Dermis blood vessel endothelial cell (primary cell): ENCODE measurements at places on chromosomes 5 and 9. TPM values are rescaled to one million over a fixed set of nuclear protein-coding genes. Genes with fewer than 3 reads are reported as not detected.

- DNase-seq = no peak
Observed at GRCh38 chr9:129079829-129080228, 1.1 kb upstream of the DOLPP1 start.

- DNase-seq = no peak
Observed at GRCh38 chr5:119239119-119239417, 116.8 kb upstream of the TNFAIP8 start.

DNA sequence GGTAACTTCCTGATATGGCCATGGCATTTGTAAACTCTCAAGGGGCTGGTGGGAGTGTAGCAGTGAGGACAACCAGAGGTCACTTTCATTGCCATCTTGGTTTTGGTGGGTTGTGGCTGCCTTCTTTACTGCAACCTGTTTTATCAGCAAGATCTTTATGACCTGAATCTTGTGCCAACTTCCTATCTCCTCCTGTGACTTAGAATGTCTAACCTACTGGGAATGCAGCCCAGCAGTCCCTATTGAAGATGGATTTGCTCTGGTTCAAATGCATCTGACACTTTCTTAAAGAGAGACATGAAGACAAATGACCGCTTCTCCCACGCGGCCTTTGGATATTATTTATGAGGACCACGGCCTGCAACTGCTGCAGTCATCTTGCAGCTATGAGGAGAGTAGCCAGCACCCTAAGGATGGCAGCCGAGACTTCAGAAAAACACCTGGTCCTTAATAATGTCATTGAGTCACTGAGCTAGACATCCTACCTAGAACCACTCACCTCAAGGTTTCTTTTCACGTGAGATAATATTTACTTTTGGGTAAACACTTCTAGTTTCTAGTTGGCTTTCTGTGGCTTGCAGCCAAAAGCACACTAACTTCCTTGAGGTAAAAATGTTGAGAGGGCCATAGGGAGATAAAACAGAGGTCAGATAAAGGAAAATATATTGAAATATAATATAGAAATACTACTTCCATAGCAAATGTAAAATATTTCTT lies 28.2 kb downstream of the CETN3 start:
- no peak for DNase-seq

- no peak for DNase-seq
Observed at GRCh38 chr9:104675611-104676010, 18.7 kb upstream of the OR13D1 start.

DNA sequence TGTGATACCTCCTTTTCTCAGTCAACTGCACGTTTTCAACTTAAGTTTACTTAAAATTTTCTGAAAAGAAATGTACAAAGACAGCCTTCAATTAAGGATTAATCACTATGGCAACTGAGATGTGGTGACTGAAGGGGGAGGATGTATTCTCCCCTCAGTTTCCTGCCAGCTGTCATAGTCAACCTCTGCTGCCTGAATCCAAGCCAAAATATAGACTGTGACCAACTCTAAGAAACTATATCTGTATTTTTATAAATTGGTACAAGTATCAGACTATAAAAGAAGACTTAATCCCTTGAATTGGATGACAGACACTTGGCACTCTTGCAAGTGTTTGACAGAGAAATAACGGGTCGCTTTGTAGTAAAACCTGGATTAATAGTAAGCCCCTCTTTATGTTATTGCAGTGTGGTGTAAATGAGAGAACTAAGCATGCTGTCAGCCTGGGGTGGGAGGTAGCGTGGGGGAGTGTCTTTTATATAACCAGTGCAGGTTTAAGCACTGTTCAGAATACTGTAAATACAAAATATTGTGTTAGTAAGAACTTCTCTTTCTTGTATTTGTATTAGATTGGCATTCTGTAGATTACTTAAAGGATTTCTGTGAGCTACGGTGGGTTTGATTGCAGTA lies 106.4 kb downstream of the ERCC6L2 start:
- DNase-seq = peak; percentile 35

GRCh38 chr9:81680506-81680905 lies 8.8 kb downstream of the TLE1 start:
- DNase-seq = no peak

The HTR4 gene
- total RNA-seq = 0.14 TPM in 1 of 2 replicates, not detected in the other

The SNAPC4 gene
- 10.2 and 12.6 TPM in 2 replicates for total RNA-seq

The SLC25A2 gene
- total RNA-seq = 0.09 and 0.34 TPM in 2 replicates

The SPAAR gene
- 3.2 and 3.8 TPM in 2 replicates for total RNA-seq

The KDM4C gene
- total RNA-seq = 21.7 and 23.0 TPM in 2 replicates
